ENCODE measurements at places on chromosomes 7 and 10.

DNA sequence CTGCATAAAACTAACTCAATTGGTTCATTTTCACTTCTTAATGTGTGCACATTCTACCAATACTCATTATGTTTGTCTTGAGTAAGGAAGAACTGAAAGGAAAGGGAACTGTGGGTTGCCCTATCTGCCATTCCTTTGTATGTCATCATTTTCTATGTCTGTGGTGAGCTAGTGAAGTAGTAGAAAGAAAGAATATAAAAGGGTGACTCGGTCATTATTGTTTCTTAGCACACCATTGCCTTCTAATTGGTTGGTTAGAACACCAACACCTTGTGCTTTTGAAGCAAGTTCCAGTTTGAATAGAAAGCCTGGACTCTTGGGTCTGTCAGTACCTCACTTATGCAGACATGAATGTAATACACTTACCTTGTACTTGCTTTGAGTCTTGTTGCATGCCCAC is 64.3 kb upstream of the MDFIC start:
- no peak for DNase-seq

- no peak for DNase-seq
Observed at GRCh38 chr7:152968514-152968913, 209.0 kb downstream of the ACTR3B start.

DNA sequence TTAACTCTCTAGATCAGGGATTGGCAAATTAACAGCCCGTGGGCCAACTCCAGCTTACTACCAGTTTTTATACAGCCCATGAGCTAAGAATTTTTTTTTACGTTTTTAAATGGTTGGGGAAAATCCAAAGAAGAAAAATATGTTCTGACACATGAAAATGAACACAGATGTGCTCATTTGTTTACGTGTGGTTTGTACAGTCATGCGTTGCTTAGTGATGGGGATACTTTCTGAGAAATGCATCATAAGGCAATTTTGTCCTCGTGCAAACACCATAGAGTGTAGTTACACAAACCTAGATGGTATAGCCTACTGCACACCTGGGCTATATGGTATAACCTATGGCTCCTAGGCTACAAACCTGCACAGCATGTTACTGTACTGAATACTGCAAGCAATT is 8.3 kb upstream of the SMKR1 start:
- DNase-seq: no peak

GRCh38 chr7:3094701-3095445 is 51.2 kb upstream of the CARD11 start:
- peak; percentile 52 for DNase-seq

DNA sequence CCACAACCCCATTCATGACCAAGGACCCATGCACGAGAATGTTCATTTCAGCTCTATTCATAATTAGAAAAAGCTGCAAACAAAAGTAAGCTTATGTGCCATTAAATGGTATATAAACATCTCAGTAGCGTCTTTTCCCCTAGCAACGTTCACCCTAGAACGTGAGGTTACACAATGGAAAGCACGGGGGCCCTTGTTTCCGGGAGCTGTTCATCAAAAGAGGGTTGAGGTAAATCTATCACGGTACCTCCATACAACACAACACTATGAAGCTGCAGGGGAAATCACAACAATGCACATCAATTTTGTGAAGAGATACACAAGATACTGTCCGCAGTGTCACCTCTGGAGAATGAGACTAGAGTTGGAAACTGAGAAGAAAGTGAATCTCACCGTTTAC is 80.9 kb upstream of the DDC start:
- DNase-seq: no peak

GRCh38 chr10:133110133-133110532 is 22.4 kb downstream of the ADGRA1 start:
- no peak for DNase-seq

- DNase-seq: no peak
Observed at GRCh38 chr7:21603462-21603861, 60.6 kb downstream of the DNAH11 start.

- DNase-seq: no peak
Observed at GRCh38 chr7:50707236-50708006, 75.3 kb downstream of the GRB10 start.

- DNase-seq: no peak
Observed at GRCh38 chr7:1042492-1042833, 1.9 kb upstream of the GPR146 start.

DNA sequence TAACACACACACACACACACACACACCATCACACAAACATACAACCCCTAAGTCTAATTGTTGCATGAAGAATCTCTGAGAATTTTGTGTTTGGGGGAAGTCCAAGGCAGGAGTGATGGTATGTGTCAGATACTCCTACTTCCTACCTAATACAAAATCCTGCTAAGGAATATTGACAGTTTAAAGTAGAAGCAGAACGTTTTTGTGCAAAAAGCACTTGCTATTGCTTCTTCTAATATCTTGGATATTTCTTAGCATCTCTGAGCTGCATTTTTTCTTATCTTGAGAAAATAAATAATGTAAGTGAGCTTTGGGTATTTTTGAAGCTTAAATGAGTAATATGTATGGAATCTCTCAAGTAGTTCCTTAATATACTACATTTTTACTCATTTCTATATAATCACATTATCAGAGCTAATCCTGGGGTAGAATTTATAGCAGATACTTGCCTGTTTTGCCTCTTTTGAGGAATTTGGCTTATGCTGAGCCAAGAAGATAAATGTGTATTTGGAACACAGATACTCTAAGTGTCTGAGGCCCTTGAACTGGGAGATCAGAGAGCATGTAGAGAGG is 212.3 kb downstream of the DKK1 start:
- no peak for DNase-seq

DNA sequence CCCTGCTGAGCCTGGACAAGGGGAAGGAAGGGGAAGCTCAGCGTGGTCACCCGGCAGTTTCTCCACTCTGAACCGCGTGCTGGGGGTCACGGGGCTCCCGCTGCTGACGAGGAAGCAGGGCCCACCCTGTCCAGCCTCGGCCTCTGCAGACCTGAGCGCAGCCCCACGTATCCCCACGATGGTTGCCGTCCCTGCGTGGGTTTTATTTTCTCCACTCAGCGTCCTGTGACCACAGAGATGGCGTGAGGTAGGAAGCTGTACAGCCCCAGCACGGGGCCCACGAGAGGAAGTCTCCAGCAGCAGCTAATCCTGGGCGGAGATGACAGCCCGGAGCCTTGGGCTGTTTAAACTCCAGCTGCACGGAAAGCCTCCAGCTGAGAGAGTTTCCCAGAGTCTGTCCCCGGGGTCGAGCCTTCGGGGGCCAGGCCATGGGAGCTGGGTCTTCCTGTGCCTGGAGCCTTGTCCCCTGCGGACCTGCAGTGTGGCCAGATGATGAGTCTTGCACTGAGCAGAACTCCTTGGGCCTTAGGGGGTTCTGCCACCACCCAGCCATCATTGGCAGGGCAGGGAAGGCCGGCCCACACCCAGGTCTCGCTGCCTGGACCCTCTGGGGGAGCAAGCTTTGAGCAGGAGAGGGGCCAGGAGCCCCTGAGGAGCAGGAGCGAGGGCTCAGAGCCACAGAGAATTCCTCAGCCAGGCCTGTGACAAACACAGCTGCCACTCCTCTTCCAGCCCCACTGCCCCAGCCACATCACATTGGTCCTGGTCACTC is 72.8 kb upstream of the FAM20C start:
- DNase-seq: no peak

- no peak for DNase-seq
Observed at GRCh38 chr7:136339464-136339863, 362.3 kb upstream of the MTPN start.

- DNase-seq: no peak
Observed at GRCh38 chr10:120424198-120424464, 32.9 kb upstream of the PLPP4 start.

- no peak for DNase-seq
Observed at GRCh38 chr7:55440040-55440690, 75.0 kb downstream of the LANCL2 start.

GRCh38 chr10:95509251-95509650 is 51.9 kb downstream of the SORBS1 start:
- no peak for DNase-seq

- no peak for DNase-seq
Observed at GRCh38 chr7:32502728-32503127, 7.4 kb downstream of the AVL9 start.

DNA sequence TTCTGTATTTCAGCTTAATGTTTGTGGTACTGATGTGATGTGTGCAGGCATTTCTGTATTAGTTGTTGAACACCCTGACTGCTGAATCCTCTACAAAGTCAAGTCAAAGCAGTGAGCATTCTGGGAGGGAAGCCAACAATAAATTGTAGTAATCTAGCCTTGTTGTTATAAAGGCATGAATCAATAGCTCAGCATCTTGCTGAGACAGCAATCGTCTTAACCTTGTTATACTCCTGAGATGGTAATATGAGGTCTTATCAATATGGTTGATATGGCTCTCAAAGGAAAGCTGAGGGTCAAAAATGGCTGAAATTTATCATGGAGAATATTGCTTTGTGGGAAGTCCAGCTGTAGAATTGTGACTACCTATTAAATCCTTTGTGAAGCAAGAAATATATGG is 299.4 kb downstream of the DNAJB9 start:
- DNase-seq: no peak

GRCh38 chr7:66697449-66698438 is 42.8 kb upstream of the RABGEF1 start:
- no peak for DNase-seq

DNA sequence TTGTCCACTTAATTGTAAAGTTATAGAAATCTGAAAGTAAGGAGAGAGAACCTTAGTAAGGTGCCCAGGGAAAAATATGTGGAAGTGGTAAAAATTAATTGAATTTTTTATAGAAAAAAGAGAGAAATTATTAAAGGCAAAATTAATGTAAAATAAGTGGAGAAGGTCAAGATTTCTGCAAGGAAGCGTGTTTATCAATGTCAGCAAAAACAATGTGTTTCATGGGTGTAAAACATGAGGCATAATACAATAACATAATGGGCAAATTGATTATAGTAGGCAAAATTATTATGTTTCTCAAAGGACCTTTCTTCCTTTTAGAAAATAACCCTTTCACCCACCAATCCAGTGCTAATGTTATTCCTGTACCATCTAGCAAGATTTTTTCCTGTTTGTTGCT is 1520.1 kb downstream of the REEP3 start:
- no peak for DNase-seq

DNA sequence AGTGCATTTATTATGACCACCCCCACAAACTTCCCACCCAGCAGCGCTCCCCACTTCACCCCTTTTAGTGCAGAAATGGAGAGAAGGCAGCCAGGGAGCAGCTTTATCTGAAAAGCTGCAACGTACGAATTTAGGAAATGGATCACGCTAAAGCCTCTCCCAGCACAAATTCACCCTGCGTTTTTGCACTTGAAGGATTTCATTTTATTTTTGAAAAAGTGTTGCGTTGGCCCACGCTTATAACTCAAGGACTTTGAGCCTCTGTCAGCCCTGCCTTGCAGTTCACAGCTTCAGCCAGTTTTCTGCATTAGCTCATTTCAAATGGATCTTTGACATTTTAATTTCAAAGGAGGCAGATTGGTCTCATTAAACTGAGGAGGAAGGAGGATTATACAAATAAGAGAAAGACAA is 556.1 kb downstream of the KCNMA1 start:
- DNase-seq: no peak

DNA sequence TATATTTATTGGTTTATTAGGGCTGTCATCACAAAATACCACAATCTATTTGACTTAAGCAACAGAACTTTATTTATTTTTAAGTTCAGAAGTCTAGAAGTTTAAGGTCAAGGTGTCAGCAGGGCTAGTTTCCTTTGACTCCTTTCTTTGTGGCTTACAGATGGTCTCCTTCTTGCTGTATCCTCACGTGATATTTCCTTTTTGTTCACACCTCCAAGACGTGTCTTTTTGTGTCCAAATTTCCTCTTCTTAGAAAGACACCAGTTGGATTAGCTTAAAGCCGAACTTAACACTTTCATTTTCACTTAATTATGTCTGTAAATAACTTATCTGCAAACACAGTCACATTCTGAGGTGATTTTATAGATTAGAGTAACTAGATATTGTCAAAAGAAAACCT is 631.4 kb upstream of the POT1 start:
- DNase-seq: no peak

- no peak for DNase-seq
Observed at GRCh38 chr7:134732728-134733127, 46.7 kb upstream of the CALD1 start.

DNA sequence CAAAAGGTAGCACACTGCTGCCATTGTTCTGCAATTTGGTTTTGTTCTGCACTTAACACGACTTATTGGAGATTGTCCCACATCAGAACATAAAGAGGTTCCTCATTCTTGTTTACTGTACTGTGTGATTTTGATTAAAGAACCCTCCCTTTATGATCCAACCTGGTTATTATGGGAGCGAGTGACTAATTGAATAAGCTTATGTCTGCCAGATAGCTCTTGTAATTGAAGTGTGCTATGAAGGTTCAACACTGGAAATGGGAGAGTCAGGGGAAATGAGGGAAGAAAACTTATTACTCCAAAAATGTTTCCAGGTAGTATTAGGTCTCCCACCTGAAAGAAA is 33.9 kb downstream of the CASP7 start:
- no peak for DNase-seq

- DNase-seq: no peak
Observed at GRCh38 chr7:128211626-128212025, 29.5 kb upstream of the LEP start.

DNA sequence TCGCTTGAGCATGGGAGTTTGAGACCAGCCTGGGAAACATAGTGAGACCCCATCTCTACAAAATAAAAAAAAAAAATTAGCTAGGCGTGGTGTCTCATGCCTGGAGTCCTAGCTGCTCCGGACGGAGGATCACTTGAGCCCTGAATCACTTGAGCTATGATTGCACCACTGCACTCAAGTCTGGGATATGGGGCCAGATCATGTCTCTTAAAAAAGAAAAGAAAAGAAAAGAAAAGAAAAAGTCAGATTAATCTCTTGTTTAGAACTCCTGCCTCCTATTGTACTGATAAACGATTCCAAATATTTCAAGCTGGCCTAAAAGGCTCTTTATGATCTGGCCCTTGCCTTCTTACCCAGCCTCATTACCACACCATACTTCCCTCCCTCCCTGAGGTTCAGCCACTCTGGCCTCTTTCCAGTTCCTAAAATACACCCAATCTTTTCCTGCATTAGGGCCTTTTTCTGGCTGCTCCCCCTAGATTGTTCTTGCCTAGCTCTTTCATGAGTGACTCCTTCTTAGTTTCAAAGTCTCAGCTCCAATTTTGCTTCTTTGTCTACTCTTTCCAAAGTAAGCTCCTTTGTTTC is 41.7 kb downstream of the VCL start:
- DNase-seq: no peak

- DNase-seq: no peak
Observed at GRCh38 chr7:148709014-148709413, 10.3 kb downstream of the CUL1 start.

All from activated gamma-delta T cell treated with Interleukin-2 at 50 U/mL for 16 hours (primary cell).